ENCODE measurements at places on chromosomes 3 and 15. TPM values are rescaled to one million over a fixed set of nuclear protein-coding genes. Genes with fewer than 3 reads are reported as not detected.

DNA sequence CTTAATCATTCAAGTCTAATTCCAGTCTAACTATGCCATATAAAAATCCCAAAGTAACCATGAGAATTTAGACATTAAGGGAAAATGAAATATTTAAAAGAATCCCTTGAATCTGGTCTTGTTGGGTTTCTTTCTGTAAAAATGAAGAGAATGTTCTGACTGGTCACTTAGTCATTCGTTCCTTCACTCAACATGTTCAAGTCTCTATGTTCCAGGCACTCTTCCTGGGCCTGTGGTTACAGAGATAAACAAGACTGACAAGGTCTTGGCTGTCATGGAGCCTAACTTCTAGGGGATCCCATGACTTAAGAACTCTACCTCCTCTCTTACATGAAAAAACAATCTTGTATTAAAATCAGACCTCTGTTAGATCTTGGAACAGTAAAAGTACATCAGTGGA is 638.6 kb upstream of the TBL1XR1 start:
- DNase-seq = no peak

GRCh38 chr15:82165948-82166376 is 96.6 kb downstream of the EFL1 start:
- DNase-seq = no peak

Gene FETUB
- not detected for total RNA-seq

GRCh38 chr3:52076896-52077780 is 20.8 kb upstream of the DUSP7 start:
- DNase-seq = no peak

Gene CHRNA3
- not detected for total RNA-seq

Gene LRRC2
- total RNA-seq = not detected

All from activated CD8-positive, alpha-beta memory T cell treated with anti-CD3 and anti-CD28 coated beads, Interleukin-2, amount 10 ng/mL, durations not matched to agents 7 days and 5 days (primary cell).